Neural crest cell (in vitro differentiated cells): ENCODE measurements at places on chromosomes 5 and 9.

GRCh38 chr5:17103461-17103860 is 114.0 kb upstream of the BASP1 start:
- no peak for DNase-seq

DNA sequence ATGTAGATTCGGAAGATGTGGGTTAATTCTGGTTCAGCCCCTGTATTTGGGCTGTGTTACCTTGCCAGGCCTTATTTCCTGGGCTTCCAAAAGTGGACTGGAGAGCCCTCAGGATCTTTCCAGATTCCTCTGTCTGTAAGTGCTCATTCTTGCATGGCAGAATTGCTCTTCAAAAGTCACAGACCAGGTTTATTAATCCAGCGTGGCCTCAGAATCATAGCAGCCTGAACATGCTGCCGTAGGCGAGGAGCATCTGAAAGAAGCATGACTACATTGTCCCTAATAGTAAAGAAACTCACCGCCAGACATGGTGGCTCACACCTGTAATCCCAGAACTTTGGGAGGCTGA is 307.8 kb downstream of the GADD45G start:
- DNase-seq, result no peak

DNA sequence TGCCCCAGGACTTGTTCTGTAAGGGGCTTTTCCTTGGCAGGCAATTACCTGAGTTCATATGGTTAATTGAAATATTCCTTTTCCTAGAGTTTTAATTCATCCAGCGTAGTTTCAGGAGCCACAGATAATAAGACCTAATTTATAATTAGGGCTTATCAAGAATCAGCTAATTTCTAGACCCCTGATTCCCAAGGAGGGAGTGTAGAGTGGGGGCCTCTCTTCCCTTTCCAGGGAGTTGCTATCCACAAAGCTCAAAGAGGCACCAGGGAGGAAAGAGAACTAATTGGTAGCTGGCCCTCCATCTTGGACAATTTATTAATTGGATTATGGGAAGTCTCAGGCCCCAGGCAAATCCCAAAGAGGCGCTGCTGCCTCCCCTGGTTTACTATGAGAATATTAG is 75.8 kb upstream of the ZNF618 start:
- no peak for DNase-seq

DNA sequence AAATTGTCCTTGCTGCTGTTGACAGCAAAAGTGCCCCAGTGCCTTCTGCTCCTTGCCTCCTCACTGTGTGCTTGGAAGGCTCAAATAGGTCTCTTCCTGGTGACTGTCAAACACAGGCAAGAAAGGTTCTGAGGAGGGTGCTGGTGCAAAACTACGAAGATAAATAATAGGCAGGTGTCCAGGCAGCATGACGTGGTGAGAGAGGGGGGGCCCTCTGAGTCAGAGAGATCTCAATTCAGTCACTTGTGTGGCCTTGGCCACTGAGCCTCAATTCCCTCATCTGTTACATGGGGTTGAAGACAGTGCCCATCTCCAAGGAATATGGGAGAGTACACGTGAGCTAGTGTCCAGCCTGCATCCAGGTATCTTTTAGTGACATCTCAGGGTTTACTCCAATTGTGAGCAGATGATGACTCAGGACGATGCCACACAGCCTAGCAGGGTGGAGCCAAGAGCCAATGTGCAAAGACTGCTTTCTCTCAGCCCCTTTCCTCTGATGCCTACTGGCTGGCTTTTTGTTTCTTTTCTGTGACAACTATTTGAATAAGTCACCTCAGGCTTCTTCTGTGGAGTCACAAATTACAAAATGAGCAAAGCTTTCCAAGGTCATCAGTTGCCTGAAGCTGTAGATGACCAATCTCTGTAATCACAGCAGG is 29.7 kb upstream of the SMIM32 start:
- DNase-seq, result no peak

GRCh38 chr5:106292654-106293053 is 1378.1 kb downstream of the EFNA5 start:
- no peak for DNase-seq

DNA sequence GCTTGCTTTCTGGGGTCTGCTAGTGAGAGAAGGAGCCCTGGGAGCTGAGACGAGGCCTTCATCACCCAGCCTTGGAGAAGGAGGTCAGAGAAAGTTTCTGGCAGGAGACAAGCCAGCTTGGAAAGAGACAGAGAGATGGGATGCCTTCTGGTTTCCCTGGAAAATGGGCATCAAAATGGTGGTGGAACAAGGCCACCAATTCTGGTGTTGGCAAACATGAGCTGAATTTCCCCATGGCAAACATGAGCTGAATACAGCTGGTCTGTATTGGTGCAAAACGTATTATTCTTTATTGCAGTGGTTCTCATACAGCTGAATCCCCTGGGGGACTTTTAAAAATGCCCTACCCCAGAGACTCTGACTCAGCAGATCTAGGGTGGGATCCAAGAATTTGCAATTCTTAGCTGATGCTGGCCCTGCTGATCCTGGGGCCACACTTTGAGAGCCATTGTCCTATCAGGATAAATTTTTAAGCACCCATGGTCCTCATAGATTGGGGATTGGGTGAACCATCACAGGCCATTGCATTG is 39.1 kb upstream of the S1PR3 start:
- no peak for DNase-seq

GRCh38 chr5:78731884-78732283 is 83.3 kb upstream of the LHFPL2 start:
- DNase-seq, result no peak

GRCh38 chr5:147341345-147341744 is 106.5 kb downstream of the STK32A start:
- no peak for DNase-seq

DNA sequence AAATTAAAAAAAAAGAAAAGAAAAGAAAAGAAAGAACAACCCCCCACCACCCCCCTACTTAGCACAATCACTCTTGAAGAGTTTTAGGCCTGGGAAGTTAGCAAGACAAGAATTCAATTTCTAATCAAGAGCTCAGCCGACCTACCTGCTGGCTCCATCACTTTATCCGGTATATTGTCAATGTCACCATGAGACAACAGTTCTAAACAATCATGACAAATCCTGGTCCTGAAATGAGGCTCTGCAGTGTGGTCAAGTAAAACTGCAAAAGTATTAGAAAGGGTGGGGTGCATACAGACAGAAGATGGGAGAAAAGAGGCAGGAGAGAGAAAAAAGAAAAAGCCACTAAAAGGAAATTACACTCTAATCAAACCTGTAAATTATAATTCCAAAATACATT is 163.7 kb downstream of the TARS1 start:
- DNase-seq, result no peak

- DNase-seq, result no peak
These were observed 107.5 kb downstream of the GADD45G start for GRCh38 chr9:89712283-89712682.

DNA sequence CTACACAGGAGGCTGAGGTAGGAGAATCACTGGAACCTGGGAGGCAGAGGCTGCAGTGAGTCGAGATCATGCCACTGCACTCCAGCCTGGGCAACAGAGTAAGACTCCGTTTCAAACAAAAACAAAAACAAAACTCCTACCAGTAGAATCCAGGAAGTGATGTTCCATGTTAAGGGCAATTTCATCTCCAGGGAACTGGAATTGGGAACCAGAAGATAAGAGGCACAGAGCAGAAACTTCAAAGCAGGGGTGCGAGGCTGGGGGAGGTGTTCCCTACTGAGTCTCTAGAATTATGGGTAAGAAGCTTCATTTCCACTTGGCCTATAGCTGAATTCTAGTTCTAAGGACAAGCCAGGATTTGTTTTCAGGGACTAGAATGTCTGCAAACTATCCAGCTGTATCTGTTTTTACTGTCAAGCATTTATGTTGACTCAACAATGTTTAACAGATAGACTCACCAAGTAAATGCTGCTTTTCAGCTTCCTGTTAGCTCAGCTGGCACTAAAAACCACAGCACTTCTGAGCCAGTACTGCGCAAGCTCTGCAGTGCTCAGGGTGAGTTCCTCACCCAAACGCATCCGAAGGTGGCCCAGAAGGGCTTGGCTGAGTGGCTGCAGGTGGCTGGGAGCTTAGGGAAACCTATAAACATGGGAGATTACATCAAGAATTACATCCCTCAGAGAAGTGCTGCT is 320.1 kb downstream of the MTRR start:
- DNase-seq, result no peak

DNA sequence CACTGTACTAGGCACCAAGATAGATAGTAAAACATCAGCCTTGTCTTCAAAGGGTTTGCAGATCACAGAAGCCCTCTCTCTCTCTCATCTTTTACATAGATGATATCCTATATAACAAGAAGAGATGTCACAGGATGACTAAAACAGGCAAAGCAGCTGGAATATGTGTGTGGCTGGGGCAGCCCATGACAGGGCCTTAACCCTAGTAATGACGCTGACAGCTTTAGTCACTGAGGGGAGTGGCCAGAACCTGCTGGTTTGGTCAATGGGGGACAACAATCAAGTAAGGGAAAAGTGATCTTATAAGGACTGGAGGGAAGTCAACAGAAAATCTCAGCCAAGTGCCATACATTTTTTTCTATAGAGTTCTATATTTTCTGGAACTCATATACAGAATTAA is 41.9 kb upstream of the RIC1 start:
- no peak for DNase-seq

DNA sequence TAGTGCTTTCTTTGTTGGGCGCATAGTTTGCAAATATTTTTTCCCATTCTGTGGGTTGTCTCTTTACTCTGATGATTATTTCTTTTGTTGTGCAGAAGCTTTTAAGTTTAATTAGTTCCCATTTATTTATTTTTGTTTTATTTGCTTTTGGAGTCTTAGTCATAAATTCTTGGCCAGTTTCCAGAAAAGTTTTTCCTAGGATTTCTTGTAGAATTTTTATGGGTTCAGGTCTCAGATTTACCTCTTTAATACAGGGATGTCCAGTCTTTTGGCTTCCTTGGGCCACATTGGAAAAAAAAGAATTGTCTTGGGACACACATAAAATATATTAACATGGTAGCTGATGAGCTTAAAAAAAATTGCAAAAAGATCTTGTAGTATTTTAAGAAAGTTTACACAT is 122.0 kb downstream of the WDR70 start:
- no peak for DNase-seq
